ENCODE measurements at places on chromosomes 12 and 14.
A peak's percentile ranks its signal among the peaks of the same experiment; 100 is the strongest.

GRCh38 chr12:105420659-105421240 is 90.3 kb downstream of the C12orf75 start:
- peak; percentile 14 for DNase-seq

- DNase-seq: no peak
These were observed 44.1 kb downstream of the SMIM41 start for GRCh38 chr12:52123487-52124186.

GRCh38 chr14:35808076-35808637 is 938 bp downstream of the RALGAPA1 start:
- no peak for DNase-seq

DNA sequence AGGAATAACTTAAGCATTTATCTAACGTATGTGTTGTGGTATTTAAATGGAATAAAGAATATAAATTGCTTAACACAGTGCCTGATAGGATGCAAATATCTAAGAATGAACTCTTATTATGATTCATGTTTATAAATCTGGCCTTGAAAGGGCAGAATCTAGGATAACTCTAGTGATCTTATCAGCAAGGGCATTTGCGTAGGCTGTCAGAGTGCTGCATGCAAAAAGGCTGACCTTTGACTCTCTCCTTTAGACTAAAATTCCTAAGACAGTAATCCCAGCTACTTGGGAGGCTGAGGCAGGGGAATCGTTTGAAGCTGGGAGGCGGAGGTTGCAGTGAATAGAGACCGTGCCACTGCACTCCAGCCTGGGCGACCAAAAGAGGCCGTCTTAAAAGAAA is 31.3 kb upstream of the ANP32D start:
- no peak for DNase-seq

DNA sequence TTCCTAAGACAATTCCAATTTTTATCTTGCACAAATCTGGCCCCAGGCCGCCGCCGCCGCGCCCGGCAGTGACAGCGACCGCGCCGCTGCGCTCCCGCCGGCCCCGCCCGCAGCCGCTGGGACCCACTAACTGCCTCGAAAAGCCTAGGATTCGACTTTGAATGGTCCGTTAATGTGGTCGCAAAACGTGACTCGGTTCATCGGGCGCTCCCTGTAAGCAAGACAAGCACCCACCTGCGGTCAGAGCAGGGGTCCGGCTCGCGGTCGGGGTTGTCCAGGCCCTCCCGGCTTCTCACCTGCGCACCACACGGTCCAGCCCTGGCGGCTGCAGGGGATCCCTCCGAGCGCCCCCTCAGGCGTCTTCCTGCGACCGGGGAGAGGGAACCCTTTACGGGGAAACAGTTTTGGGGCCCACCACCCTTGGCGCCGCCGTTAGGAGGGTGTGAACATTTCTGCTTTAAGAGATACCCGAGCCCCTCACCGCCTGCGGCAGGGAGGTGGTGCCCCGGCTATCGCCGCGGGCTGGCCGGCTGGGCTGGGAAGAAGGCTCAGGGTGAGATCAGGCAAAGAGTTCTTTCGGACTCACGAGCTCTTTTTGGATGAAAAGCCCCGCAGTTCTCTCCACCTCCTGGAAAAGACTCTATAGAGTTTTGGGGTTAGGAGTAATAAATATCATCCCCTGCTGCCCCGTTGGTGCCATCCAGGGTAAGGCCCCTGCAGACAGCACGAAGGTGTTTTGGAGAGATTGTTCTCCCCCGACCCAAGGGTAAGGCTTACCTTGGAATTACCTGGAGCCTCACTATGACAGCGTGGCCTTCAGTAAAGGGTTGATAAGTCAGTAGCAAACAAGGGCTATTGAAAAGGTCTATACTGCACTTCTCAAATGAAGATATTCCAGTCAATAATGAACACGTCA is 13.6 kb upstream of the FOXJ2 start:
- no peak for DNase-seq

DNA sequence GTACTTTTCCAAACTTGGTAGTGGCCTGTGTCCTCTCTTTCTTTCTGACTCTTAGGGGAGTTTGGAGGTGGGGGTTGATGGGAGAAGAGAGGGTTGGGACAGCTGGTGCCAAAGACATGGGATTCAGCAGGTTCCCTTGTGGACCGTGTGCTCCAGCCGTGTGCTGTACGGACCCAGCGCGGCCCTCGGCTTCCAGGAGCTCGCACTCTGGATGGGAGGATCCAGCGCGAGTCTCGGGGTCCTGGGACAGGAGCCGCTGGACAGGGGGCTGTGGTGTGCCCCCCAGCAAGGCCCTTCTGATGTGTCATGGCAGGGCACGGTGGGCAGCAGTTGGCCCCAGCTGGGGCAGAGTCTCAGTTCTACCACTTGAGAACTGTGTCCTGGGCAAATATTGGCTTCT is 45.0 kb upstream of the TSPAN9 start:
- DNase-seq: no peak

DNA sequence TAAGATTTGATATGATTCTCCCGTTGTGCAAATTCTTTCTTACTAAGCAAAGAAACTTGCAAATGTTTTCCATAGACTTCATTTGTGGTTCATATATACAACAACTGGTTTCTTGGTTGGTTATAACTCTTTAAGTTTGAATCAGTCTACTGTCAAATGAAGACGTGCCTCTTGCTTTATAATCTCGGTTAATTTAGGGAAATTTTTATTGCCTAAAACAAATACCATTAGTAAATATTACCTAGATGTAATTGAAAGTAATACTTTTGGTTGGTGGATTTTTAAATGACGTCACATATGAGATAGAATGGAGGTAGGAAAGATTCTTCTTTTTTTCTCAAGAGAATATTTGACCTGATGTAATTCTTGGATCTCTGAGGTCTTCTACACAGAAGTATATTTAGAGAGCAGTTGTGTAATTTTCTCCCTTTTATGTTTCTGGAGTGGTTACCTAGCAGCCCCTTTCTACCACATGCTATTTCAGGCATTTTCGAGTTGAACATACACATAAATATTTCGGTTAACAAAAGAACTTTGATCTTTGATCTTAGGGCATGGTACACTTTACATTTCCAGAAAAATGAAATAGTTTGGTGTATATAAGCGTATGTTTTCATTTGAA is 1.7 kb downstream of the ATF7IP start:
- DNase-seq: no peak

- no peak for DNase-seq
These were observed 122.4 kb downstream of the ANO6 start for GRCh38 chr12:45338272-45338671.

GRCh38 chr12:113758165-113758924 is 207.8 kb downstream of the RBM19 start:
- no peak for DNase-seq

- DNase-seq: no peak
These were observed 83.4 kb downstream of the RTN1 start for GRCh38 chr14:59787045-59787674.

GRCh38 chr14:31271648-31272047 is 64.1 kb upstream of the HECTD1 start:
- DNase-seq: no peak

GRCh38 chr12:70353780-70354660 is 12.1 kb upstream of the KCNMB4 start:
- no peak for DNase-seq

GRCh38 chr12:120089105-120089504 is 27.4 kb downstream of the RAB35 start:
- no peak for DNase-seq

GRCh38 chr12:56728139-56728861 is 3.2 kb upstream of the NACA start:
- DNase-seq: no peak

DNA sequence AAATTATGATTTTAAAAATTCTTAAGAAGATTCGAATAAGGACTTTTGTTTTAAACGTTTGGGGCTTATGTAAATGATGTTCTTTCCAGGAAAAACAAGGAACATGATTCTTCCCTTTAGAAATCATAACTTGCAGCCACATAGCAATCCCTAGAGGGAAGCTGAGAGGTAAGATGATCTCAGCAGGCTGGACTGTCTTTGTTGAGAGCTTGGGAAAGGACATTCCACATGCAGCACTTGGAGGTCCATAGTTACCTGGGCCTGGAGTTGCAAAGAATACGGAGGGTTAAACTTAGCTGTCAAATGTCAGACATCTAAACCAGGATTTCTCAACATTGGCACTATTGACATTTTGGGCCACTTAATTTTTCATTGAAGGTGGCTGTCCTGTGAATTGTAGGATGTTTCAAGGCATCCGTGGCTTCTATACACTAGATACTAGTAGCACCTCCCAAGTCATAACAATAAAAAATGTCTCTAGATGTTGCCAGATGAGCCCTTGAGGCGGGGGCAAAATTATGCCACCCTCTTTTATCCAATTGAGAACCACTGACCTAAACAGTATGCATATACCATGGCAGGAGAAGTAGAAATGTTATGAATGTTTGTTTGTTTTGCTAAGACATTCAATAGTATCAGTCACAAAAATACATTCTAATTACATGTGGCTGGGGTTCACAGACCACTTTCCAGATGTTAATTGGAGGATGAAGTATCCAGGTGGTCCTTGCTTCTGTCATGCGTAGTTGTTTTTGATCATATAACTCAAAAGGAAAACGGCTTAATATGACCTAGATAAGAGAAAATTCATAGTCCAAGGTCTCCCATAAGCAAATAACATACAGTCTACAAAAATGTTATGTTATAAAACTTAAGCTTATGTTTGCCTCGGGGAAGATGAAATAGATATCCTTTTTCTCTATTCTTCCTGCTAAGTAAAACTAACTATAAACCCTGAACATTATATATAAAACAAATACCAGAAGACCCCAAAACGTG is 30.5 kb downstream of the TTC6 start:
- no peak for DNase-seq

- DNase-seq: no peak
These were observed 9.6 kb upstream of the TAMALIN start for GRCh38 chr12:51997136-51997535.

DNA sequence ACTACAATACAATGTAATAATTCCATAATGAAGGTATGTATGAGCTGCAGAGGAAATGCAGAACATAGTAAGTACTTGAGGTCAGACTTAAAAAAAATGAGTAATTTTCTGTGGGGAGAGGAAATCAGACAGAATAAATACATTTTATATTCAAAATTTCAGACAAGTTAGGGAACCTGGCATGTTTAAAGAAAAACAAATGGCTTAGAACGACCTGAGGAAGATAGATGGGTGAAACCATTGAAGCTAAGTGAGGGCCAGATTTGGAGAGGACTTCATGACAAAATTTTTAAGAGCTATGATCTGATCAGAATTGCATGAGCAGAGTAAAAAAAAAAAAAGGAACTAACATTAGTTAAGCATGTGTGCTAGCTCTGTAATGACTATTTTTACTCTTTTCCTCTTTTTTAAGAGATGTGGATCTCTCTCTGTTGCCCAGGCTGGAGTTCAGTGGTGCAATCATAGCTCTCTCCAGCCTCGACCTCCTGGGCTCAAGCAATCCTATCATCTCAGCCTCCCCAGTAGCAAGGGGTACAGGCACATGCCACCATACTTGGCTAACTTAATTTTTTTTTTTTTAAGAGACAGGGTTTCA is 157.6 kb upstream of the PDE3A start:
- DNase-seq: no peak

DNA sequence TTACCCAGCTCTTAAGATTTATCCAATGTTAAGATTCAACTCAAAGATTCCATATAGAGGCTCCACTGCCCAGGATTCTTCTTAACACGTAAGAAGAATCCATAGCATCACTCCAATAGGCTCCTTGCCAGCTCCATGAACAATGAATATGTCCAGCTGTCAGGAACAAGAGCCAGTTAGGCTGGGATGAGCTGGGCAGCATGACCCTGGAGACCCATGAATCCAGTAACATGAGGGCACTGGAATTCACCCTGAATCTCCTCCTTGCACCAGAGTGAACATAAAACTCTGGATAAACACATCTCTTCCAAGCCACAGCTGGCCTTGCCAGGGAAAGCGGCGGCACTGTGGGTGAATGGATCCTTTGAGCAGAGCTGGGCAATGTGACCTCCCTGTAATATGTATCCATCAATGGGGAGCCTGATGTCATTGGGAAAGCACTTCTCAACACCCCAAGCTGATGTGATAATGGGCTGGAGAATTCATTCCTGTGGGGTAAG is 24.4 kb upstream of the TC2N start:
- DNase-seq: no peak

GRCh38 chr14:26929361-26929760 is 331.5 kb upstream of the NOVA1 start:
- no peak for DNase-seq

- no peak for DNase-seq
These were observed 41.2 kb downstream of the PHLDA1 start for GRCh38 chr12:75990189-75990912.

- no peak for DNase-seq
These were observed 74.6 kb upstream of the EEA1 start for GRCh38 chr12:93003531-93004239.

GRCh38 chr12:63150713-63151622 is at the start of gene AVPR1A:
TSS of gene AVPR1A (minus strand) at chr12:63151201. CDS start at chr12:63150836, 365 bp downstream.
- no peak for DNase-seq

DNA sequence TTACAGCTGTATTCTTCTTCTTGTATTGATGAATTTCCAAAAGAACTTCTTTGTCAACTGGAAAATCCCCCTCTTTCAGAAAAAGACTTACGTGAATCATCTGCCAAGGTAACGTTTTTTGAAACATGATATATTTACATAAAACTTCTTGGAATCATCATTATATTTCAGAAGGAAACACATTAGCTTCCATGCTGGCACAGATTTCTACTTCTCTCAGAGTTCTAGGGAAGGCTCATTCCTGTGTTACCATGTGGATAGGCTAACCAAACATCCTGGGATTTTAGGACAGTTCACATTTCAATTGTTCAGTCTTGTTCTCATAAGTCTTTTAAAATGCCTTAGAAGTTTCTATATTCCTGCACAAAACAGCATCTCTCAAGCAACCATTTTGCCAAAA is 120.3 kb upstream of the NEDD1 start:
- no peak for DNase-seq

DNA sequence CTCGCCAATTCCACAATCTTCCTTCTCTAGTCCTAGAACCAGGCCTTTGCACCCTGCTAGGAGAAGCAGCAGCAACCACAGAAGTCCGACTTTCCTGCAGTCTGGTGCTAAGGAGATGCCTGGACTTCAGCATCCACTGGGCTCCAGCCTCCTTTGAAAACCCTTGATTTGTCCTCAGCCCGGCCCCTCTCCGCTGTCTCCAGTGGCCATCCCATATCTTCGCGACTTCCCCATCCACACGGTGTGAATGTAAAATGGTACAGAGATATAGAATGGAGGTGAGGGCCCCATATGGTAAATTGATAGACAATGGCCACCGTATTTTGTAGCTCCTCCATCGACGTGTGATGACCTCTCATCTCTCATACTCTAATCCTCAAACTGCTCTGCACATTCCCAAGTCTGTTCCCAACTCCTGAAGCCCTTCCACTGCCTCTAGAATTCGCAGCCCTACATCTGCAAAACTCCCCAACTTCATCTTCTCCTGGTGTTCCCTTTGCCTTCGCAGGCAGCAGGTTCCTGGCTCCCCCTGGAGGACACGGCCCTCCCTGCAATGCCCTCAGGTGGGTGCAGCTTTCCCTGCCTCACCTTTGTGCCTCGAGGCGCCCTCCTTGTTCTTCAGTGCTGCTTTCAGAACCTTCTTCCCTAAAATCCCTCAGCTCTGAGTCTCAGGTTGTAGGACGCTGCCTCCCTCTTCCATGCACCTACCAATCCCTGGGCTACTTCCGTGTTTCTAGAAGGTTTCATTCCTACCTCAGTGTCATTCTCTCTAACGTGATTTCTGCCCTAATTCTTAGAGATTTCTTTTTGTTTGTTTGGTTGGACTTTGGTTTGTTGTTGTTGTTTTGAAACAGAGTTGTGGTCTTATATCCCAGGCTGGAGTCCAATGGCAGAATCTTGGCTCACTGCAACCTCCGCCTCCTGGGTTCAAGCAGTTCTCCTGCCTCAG is 36.7 kb downstream of the TMBIM6 start:
- peak; percentile 56 for DNase-seq
